ENCODE measurements at places on chromosomes 12 and 14.
A peak's percentile ranks its signal among the peaks of the same experiment; 100 is the strongest.

DNA sequence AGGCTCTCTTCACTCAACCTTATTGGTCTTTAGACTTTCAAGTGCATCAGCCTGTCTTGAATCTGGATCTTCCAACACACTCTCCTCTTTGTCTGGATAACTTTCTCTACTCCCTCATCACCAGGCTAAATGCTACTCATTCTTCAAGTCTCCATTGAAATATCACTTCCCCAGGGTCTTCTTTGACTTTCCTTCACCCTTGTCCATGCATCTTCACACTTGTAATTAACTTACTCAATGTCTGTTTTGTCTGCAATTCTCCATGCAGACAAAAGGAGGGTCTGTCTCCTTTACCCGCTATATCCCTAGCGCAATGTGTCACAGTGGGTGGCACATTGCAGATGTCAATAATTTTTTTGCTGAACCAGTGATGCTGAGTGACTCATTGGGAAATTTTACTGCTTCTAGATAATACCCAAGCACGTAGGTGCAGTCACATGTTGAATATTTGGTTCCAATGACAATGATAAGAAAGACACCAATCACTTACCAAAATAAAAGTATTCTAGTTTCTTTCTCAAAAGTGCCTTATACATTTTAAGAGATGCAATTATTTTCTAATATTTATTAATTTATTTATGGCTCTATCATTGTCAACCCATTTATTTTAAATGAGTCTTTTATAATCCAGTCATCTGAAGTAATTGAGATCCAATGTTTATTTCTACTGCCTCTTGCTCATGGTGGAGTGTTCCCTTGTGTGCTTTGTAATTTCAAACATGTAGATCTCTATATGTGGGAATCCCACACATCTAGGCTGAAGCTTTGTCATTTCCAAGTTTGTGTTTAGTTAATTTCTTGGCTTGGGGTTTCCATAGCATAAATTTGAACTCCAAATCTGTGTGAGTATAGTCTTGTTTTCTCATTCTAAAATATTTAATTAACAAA, 21.7 kb upstream of the RFC5 start:
- DNase-seq = no peak

- no peak for DNase-seq
These were observed 8.7 kb downstream of the BEGAIN start for GRCh38 chr14:100578552-100578951.

- DNase-seq = no peak
These were observed 879 bp downstream of the GDF3 start for GRCh38 chr12:7694556-7695236.

DNA sequence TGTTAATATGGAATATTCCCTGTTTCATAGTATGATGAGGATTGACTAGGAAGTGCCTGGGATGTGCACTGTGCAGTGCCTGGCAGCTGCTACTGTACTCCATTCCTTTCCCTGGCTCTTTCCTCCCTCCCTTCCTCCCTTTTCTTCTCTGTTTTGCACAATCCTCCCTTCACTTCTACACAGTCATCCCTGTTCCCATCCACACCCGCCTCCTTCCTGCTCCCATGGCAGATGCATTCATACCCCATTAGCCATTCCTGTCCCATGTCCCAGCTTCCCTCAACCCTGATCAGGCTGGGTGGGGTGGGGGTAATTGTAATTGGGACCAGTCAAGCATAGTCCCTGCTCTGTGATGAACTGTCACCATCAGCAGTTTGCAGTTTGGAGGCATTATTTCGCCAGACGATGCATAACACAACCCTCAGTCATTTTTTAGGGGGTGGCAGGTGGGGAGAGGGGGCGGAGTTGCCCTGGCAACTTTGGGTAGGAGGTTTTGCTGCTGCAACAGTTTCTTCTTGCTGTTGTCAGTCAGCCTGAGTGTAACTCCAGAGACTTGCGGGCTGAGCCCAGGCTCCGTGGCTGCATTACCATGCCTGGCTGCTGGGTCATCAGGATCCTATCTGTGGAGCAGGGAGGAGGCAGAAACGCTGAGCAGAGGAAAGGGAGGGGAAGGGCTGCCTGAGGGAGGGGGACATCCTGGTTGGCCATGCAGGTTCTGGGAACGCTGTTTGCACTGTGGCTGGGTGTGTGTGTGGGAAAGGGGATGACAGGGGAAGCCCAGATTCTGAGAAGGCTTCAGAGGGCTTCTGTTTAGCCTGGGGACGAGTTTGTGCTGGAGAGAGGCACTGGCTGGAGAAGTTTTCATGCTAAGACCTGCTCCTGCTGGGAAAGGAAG, 4.1 kb upstream of the KRT84 start:
- DNase-seq = no peak

GRCh38 chr14:21107283-21107800, 6.5 kb downstream of the TMEM253 start:
- no peak for DNase-seq

- no peak for DNase-seq
These were observed 112.4 kb upstream of the TMEM132D start for GRCh38 chr12:130016194-130016593.

DNA sequence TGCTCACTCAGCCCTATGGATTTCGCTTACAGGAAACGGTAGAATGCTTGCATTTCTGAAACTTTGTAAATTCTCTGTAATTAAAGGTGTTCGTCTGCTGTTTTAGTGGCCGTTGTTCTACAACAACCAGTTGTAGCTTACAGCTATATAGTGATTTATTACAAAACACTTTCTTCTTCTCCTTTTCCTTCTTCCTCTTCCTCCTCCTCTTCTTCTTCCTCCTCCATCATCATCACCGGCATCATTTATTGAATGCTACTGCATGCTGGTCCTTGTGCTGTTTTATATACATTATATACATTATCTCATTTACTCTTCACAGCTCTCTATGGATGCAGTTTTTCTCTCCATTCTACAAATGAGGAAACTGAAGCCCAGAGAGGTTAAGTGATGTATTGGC, 6.4 kb downstream of the ETV6 start:
- no peak for DNase-seq

DNA sequence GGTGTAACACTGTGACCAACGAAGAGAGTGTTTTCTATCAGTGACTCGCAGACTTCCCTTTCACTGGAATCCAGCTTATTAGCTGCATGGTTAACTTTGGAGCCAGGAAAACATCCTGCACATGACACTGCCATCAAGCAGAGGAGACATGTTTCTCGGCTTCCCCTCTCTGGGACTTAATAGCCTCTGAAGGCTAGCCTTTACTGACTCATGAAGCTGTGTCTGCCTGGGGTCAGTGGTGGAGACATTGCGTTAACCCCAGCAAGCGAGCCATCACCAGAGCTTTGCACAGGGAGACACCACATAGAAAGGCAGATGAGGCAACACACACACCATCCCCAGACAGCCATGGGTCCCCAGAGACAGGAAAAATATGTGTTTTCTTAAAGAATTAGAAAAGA, 126.9 kb upstream of the PRICKLE1 start:
- peak; percentile 25 for DNase-seq

GRCh38 chr12:100926669-100927248, 132.2 kb downstream of the ANO4 start:
- no peak for DNase-seq

- DNase-seq = no peak
These were observed 114.8 kb downstream of the C12orf75 start for GRCh38 chr12:105445249-105445648.

- DNase-seq = no peak
These were observed 220.6 kb upstream of the OR4E1 start for GRCh38 chr14:21894003-21894897.

GRCh38 chr12:3594966-3595365, 104.0 kb downstream of the PRMT8 start:
- no peak for DNase-seq

DNA sequence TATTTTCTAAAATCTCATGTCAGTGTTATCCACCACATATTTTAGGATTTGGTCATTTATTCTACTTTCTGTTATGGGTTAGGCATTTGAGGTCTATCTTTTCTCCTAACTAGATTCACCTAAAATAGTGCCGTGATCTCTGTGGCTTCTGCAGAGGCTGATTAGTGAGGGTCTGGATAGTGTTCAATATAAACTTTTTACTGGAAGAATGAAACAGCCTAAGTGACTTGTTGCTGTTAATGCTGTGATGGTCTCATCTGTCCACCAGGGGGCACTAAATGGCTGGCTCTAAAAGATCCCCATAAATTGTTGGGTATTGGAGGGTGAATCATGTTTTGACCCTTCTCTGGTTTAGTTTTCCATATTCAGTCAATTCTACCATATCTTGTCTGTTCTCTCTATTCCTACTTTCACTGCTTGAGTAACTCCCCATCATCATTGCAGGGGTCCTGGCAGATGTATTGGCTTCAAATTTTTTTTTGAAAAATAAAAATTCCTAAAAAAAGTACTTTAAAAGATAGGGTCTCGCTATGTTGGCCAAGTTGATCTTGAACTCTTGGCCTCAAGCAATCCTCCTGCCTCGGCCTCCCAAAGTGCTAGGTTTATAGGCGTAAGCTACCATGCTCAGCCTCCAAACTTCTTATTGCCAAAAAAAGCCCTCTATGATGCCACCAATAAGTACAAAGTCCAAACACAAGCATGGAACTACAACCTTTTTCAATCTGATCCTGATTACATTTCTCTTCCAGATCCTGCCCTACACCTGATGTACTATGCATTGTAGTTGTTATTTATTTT, 6.9 kb downstream of the PABPN1 start:
- DNase-seq = no peak

- no peak for DNase-seq
These were observed 220.2 kb downstream of the SLC41A2 start for GRCh38 chr12:104737791-104738301.

- peak; percentile 44 for DNase-seq
These were observed 794 bp downstream of the HOXC13 start for GRCh38 chr12:53939141-53940108.

DNA sequence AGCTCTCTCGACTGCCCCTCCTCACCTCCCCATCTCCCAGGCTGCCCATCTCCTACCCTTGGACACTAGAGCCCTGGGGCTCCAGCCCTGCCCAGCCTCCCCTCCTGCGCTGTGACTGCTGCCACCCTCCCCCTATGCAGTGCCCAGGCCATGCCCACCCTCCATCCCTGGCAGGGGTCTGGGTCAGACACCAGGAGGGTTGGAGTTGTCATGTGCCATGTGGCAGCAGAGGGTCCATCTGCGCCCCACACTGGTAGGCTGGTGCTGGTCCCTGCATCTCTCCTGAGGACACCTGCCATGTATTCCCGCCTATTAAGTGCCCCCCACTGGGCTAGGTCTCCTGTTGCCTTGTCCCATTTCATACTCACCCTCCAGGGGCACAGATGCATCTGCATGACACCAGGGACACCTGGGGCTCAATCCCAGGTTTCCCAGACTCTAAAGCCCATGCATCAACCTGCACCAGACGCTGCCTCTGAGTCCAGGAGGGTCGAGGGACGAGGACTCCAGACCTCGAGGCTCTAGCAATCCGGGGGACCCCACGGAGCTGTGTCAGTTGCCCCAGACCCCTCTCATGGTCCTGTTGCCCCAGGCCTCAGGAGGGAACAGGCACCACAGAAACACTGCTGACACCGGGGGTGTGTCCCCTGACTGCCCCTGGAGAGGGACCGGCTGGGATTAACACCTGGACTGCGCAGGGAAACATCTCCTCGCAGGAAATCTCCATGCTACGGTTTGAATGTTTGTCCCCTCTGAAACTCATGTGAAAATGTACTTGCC, 23.4 kb upstream of the SFSWAP start:
- DNase-seq = peak; percentile 41

- no peak for DNase-seq
These were observed 28.8 kb downstream of the SENP1 start for GRCh38 chr12:48077111-48077510.

DNA sequence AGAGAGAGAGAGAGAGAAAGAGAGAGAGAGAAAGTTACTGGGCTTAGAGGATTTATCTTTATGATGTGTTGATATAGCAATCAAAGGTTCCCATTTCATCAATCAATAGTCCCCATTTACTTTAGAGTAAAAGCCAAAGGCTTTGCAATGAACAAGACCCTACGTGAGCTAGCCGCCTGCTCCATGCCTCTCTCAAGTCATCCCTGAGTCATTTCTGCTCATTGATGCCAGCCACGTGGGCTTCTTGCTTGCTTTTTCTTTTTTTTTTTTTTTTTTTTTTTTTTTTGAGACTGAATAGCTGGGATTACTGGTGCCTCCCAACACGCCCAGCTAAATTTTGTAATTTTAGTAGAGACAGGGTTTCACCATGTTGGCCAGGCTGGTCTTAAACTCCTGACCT, 70.9 kb downstream of the GPR135 start:
- no peak for DNase-seq

GRCh38 chr12:51848841-51849735, 570 bp upstream of the FIGNL2 start:
- no peak for DNase-seq

DNA sequence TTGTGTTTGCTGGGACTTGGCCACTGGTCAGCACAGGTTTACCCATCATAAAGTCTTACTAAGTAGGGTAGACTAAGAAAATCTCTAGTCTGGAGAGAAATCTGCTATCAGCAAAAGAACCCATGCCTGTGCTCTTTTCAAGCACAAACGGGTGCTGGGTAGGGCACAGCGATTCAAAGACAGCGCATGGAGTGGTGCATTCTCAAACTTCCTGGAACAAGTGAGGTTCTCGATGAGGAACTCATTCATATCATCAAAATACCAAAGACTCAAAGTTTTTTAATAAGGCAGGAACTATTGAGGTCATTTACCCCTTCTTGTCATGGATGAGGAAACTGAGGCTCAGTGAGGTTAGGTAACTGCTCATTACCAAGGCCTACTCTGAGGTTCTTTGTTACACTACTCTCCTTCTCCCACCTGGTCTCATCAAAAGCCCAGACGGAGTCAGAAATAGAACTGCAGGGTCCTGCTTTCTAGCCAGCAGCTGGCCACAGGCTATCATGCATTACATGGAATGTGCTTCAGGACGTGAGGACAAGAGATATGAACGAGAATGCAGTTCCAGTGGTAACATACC, 390.3 kb downstream of the ZFP36L1 start:
- no peak for DNase-seq

DNA sequence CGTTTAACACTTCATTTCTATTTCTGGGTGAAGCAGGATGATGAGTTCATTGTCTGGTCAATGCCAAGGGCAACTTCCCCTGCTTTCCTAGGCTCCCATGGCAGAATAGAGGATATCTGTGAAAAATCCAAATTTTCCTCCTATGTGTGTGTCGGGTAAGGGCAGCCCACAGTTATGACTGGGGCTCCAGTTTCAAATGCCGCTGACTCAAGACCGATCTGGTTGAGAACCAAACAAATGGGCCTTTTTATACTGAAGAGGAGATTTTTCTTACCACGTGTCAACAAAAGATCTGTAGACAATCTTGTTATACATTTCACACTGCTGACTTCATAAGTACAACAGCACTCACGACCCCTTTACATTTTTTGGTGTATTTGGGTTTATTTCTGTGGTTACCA, 120.8 kb downstream of the CHST11 start:
- DNase-seq = no peak

DNA sequence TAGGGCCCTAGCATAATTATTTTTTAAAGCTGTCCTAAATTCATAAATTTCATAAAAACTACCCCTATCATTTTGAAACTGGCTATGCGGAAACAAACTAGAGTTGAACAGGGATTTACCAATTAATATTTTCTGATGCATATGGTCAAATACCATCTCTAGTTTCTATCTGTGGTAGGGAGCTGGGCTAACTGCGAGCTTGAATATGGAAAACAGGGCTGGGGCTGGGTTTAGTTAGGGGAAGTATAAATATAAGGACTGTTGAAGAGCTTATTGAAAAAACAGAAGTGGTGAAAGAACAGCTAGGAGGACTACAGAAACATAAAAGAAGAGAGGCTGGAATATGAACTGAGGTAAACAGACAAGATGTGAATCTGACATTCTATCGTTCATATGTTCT, 91.8 kb downstream of the SLC38A1 start:
- no peak for DNase-seq

GRCh38 chr12:112598626-112599025, 179.9 kb downstream of the PTPN11 start:
- no peak for DNase-seq

- DNase-seq = no peak
These were observed 163.8 kb downstream of the DERA start for GRCh38 chr12:16074894-16075293.
